ENCODE measurements at places on chromosomes 7 and 10.

DNA sequence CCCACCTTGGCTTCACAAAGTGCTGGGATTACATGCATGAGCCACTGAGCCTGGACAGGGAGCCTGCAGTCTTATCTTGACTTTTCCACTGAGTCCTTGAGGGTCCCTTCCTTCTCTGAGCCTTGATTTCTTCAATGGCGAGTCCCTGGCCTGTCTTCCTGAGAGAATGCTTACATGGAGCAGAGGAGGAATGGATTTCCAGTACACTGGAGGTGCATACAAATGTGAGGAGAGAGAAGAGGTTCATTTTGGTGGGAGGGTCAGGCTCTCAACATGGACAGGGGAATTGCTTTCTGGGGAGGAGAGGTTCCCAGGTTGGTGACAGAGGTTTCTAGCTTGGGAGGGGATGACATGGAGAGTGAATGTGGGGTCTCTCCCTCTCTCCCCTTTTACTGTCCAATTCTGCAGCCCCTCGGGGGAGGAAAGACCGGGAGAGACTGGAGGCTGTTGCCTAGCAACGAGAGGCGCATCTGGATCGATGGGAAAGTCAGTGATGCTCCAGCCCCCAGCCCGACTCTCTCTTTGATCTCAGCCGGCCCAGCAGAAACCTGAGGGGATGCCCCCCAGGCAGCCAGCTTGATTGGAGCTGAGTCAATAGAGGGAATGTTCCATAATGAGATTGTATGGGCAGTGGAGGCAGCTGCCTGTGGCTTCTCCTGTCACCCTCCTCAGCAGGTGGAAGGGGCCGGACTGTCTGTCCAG lies 14.8 kb downstream of the SRRM3 start:
- DNase-seq = no peak

DNA sequence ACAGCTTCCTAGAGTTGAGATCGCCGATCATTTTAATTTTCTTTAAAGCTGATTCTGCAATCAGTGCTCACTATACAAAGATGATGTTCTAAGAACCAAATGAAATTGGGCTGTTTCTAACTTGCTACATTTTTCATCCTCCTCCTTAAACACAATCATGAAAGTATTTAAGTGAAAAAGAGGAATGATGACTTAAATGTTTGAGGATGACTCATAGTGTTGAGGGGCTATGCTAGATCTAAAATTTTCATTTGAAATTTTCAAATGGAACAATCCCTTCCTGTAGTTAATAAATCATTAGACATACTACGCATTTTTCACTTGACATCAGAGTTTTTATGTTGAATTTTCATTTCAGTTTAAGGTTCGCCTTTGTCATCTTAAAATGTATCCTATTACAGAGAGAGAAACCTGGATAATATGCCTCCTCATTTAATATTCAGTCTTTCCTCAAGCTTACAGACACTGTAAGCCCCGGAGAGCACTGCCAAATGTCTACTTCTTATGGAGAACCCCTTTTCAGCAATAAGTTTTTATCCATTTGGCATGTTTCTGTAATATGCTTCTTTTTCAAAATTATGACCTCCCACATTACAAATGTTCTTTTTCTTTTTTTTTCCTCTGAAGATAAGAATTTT lies 499.6 kb downstream of the MAGI2 start:
- DNase-seq = no peak

- no peak for DNase-seq
Measured at GRCh38 chr10:80156216-80156615, 23.7 kb downstream of the PLAC9 start.

DNA sequence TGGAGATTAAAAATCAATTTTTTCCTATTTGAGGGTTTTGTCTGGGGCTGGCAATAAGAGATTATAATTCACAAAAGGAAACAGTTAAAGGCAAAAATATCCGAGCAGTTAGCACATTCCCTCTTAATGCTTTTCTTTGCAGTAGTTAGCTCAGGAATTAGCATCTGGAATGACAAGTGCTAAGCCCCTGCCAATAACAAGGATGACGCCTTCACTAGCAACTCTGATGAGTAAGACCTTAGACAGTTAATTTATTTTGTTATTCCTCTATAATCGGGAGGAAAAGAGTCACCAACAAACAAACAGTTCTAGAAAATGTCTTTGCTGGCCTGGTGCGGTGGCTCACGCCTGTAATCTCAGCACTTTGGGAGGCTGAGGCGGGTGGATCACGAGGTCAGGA lies 151.3 kb downstream of the TRIL start:
- no peak for DNase-seq

DNA sequence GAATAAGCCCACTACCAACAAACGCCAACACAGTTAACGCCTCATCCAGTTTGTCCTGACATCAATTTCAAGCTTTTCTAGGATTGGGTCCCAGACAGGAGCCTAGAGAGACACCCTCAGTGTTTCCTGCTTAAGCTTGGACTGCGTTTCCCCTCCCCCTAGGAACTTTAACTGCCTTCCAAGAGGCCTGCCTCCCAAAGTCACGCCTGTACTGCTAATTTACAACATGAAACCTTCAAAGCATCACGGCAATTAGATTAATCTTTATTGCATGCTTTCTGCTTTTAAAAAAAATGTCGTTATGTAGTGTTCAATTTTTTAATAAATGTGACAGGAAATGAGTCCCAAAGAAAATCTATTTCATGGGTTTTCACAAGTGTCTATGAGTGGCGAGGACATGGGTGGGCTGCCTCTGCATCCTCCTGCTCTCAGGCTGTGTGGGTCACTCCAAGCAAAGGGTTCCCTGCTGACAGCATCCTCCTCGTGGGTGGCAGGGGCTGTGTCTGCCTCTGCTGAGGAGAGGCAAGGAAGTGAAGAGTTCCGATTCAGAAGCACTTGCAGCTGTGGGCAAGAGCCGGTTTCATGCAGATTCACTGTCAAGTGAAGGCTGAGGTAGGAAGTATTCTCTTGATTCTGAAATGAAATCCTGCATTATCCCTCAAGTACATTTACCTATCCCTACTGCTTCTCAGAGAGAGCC lies 193.0 kb upstream of the KMT2E start:
- no peak for DNase-seq

- DNase-seq = no peak
Measured at GRCh38 chr10:855671-856070, 75.8 kb downstream of the LARP4B start.

GRCh38 chr7:158125091-158125490 lies 462.5 kb downstream of the PTPRN2 start:
- DNase-seq = no peak

- no peak for DNase-seq
Measured at GRCh38 chr7:44218418-44219201, 17.8 kb downstream of the YKT6 start.

- no peak for DNase-seq
Measured at GRCh38 chr10:97050205-97050745, 135.5 kb downstream of the SLIT1 start.
